ENCODE measurements at places on chromosomes 1 and 21.

- no peak for DNase-seq
Observed at GRCh38 chr1:207968521-207969009, 57.6 kb upstream of the CD34 start.

DNA sequence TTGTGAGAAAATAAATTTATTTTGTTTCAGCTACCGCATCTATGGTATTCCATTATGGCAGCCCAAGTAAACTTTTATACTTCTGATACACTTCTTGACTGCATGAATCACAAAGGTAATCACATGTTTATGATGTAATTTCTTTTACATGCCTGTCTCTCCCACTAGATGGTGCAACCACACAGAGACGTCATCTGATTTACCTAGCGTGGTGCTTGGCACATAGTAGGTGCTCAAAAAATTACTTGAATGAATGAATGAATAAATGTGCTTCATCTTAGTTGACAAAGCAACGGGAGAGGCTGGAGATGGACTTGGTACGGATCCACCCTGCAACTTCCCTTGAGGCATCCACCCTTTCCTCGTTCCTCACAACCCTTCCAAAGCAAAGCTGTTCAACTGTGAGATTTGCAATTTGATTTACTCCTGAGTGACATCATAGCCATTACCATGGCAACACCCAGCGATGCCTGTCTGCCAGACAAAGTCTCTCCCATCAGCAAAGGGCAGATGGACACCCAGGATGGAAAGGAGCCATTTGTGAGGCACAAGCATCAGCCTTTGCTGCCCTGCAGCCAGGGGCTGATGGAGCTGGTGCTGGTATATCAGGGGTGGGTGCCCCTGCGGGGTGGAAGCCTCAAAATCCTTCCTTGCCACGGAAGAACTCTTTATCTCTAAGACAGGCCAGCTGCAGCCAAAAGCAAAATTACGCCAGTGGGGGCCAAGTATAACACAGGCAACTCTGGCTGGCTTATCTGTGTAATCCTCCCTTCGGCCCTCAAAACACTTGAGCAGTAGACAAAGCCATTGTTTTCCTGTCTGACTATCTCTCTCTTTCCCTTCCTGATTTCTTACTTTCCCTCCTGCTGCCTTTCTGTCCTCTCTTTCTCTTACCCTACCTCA lies 18.9 kb upstream of the VWA5B1 start:
- DNase-seq: no peak

- DNase-seq: peak; percentile 42
Observed at GRCh38 chr1:18384471-18384870, 96.3 kb upstream of the KLHDC7A start.

- no peak for DNase-seq
Observed at GRCh38 chr21:39630827-39631226, 18.1 kb downstream of the B3GALT5 start.

DNA sequence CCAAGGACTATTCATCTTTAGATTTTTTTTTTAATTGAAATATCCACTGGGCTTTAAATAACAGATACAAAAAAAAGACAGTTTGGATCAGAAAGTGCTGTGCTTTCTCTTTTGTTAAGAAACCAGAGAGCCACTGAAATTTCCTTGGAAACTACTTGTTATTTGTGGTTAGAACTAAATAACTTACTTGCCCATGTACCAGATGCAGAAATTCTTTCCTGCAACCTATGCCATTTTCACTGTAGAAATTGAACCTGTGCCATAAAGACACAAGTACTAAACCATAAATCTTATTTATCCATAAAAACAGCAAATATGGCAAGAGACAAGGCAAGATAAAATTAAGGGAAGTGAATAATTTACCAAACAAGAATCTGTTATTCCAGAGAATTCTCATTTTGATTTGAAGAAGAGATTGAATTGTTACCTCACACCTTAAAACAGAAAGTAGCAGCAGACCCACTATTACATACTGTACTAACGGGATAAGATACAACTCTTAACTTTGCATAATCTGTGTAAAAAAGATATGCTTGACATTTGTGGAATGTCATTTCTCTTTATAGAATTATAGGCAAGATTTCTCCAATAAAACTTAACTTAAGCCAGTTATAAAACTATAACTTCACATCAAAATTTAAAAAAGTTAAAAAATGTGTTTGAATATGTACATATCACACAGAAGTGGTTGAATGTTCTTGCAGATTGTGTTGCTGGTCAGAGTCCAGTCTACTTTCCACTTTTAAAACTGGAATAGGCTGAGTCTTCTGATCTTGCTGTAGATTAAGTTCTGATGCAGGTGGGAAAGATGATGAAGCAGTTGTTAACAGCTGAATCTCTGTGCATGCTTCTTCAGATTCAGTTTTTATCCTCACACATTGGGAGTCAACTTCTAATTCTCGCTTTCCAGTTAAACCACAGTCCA lies 6.3 kb upstream of the PHTF1 start:
- DNase-seq: no peak

DNA sequence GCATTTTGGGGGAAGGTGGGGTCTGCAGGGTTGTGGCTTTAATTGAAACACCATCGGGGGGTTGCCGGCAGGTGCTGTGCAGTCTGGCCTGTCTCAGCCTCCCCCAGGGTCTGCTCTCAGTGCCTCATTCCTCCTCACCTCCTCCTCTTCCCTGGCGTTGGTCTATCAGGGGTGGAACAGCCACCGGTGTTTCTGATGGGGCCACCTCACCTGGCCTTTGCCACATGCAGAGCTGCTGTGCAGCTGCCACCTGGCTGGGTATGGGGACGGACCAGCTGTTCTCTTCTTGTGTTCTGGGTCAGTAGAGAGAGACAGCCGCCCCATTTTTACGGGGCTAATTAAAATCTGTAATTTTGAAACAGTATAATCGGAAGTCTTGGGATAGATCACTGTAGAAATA lies 53.9 kb downstream of the SPSB1 start:
- DNase-seq: no peak

- DNase-seq: no peak
Observed at GRCh38 chr1:201838381-201838780, 9.4 kb downstream of the IPO9 start.

GRCh38 chr1:232140419-232141166 lies 489.3 kb downstream of the SIPA1L2 start:
- no peak for DNase-seq

DNA sequence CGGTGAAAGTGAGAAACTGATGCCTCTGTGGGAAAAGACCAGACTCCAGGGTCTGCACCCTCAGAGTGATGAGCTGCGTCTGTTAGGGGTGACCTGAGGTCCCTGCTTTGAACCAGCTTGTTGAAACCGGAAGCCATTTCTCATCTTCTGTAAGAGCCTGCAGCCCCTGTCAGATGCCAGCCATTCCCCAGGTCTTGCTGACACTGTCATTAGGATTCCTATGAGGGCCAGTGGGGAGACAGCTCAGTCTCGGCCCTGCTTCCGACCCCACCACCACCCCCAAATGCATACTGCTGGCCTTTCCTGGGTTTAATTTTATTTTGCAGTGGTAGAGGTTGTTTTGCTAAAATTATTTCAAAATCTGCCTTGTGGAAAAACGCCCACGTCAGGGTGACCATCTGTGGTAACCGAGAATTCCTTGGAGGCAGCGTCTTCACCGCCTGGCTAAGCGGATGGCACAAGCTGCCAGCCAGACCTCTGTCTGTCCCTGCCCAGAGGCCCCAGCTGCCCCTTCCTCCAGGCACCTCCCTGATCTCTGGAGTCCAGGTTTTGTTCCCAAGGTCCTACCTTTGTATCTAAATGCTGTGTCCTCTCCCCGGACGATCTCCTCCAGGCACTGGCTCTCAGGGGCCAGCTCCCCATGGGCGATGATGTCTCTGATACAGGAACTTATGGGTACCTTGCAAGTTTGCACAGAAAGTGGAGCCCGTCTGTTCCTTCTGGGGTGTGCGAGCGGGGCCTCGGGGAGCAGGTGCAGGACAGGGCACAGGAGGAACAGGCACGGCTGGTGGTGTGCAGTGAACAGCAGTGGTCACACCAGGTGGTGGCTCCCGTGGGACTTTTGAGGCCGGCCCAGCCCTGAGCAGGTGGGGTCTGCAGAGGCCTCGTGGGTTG lies 49.9 kb downstream of the PRKCZ start:
- no peak for DNase-seq

GRCh38 chr21:45454926-45455673 lies 50.1 kb downstream of the COL18A1 start:
- peak; percentile 81 for DNase-seq

DNA sequence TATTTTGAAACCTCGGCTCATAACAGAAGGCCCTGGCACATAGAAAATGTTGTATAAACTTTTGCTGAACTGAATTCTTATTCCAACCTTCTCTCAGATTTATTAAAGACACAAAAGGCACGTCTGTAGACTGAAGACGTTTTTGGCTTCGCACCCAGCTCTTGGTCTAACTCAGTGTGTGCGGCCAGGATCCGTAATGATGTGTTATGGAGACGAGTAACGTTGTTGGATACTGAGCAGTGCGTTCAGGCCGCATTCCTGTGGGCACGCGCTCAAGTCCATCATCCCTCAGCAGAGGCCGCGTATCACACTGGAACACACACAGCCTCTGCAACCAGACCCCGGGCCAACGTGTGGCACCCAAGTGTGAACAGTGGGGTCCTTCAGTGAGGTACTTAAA lies 154.8 kb upstream of the RAB4A start:
- no peak for DNase-seq

DNA sequence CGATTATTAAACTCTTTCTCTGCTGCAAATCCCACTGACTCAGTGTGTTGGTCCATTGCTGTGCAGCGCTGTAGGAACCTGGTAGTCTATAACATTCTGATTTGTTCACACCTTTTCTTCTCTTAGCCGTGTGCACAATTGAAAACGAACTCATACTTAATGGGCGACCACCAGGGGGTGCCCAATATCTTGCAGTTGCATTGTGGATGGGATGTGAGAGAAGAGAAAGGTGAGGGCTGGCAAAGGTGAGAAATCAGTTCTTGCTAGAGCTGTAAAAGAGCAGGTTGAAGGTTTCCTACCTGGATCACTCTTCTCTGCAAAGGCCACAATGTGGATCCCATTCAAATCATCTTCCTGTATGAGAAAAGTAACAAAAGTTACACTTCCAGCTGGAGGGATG lies 51.0 kb downstream of the CASQ2 start:
- DNase-seq: no peak

- DNase-seq: no peak
Observed at GRCh38 chr1:176205332-176205914, 1.7 kb downstream of the COP1 start.

DNA sequence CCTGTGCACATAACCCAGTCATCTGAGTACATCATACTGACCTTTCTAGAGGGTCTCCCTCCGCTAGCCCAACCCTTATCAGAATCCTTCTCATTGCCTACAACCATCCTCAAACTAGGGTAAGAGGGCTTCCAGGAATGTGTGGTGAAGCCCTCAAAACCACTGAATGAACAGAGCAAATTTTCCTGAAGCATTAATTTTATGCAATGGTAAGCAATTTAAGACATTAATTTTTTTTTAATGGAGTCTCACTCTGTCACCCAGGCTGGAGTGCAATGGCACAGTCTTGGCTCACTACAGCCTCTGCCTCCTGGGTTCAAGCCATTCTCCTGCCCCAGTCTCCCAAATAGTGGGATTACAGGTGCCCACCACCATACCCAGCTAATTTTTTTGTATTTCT lies 86.1 kb upstream of the ZNF281 start:
- DNase-seq: no peak

- DNase-seq: no peak
Observed at GRCh38 chr1:100584761-100585745, 47.1 kb downstream of the GPR88 start.

GRCh38 chr1:244012202-244012601 lies 38.9 kb upstream of the ZBTB18 start:
- no peak for DNase-seq

DNA sequence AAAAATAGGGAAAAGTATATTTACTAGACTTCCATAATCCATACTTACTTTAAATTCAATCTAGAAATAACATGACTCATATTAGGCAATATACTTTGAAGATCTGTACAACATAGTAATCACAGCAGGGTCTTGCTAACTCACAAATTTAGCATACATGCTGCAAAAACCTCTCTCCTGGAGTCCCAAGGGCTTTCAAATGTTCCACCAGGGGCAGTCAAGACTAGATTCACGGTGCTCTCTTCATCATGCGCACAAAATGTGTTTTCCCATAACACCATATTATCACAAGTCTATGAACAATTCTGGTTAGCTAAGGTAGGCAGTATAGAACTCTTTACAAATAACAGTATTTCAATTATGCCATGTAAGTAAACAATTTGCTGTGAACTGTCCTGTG lies 45.8 kb downstream of the SSX2IP start:
- no peak for DNase-seq

GRCh38 chr1:20402585-20403422 lies 83.2 kb downstream of the CAMK2N1 start:
- no peak for DNase-seq

GRCh38 chr21:15209224-15209623 lies 144.4 kb upstream of the NRIP1 start:
- no peak for DNase-seq

DNA sequence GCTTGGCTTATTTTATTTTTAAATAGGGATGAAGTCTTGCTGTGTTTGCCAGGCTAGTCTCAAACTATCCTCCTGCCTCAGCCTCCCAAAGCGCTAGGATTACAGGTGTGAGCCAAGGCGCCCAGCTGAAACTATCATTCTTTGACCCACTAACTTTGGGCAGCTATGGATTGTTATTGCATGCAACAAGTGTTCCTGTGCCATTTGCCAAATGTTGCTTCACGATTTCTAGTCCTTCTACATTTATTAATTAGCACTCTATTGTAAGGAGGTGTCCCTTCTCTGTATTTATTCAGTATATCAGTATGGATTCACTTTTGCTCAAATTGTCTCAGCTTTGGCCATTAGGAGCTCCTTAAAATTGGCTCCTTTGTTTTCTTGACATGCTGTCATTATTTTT lies 36.4 kb downstream of the YTHDF2 start:
- no peak for DNase-seq

- DNase-seq: no peak
Observed at GRCh38 chr1:217117973-217118465, 394.8 kb upstream of the ESRRG start.

- no peak for DNase-seq
Observed at GRCh38 chr1:58158506-58159433, 387.8 kb downstream of the OMA1 start.

DNA sequence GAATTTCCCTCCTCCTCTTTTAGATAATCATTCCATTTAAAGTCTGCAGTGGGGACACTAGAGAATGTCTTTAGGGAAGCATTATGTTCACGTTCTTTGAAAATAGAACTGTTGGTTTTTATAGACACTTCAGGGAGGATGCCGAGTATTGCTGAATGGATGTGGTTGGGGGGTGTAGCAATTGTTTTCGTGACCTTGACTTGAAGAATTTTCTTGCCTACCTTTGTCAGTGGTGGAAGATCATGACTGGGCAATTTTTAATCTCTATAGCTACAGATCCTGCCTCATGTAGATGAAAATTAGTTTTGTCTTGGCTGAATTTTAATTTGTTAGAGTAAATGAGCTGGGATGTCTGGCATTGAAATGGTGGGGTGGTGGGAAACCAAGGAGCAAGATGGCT lies 3.8 kb downstream of the SMG7 start:
- DNase-seq: no peak

- DNase-seq: no peak
Observed at GRCh38 chr21:33268393-33268736, 2.2 kb downstream of the IL10RB start.

- DNase-seq: no peak
Observed at GRCh38 chr1:16354619-16355018, 2.3 kb upstream of the FBXO42 start.

All from posterior vena cava (tissue), 2 donors.